Right lobe of liver (tissue), 6 donors: ENCODE measurements at places on chromosomes 6 and 20.

DNA sequence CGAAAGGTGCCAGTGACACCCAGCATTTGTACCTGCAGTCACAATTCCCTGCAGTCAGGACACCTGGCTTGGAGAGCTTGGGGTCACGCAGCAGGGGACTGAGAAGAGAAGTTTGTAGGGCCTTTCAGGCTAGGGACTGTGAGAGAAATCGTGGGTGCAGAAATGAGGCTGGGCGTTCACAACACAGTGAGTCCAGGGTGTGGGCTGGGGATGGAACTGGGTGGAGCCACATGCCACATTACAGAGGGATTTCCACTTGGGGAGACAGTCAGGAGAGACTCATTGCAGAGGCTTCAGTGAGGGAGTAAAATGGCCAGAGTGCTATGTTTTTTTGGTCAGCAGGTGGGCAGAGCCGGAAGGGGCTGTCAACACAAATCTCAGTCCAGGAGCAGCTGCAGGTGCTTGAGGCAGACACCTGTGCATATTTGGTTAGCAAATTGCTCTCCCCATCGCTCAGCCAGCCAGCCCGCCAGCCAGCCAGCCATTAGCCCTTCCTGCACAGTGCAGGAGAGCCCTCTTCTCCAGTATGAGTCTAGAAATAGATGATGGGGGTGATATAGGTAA lies 7.4 kb downstream of the ITPR3 start:
- no peak for DNase-seq

DNA sequence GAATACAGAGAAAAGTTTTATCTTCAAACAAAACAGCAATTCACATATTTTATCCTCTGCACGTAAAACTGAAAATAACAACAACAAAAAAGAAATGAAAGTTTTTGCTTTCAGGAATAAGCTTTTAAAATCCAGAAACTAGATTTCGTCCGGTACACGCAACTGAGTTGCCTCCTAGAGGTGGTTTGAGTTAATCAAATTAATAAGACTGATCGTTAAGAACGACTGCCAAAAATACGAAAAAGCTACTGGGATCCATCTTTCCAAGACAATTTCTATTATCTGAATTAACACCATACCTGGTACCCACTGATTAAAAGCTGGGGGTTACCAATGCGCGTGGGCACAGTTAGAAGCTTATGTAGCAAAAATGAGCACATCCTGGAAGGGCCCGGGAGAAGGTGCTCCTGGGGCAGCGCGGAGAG lies 669 bp downstream of the PDCD2 start:
- no peak for DNase-seq

DNA sequence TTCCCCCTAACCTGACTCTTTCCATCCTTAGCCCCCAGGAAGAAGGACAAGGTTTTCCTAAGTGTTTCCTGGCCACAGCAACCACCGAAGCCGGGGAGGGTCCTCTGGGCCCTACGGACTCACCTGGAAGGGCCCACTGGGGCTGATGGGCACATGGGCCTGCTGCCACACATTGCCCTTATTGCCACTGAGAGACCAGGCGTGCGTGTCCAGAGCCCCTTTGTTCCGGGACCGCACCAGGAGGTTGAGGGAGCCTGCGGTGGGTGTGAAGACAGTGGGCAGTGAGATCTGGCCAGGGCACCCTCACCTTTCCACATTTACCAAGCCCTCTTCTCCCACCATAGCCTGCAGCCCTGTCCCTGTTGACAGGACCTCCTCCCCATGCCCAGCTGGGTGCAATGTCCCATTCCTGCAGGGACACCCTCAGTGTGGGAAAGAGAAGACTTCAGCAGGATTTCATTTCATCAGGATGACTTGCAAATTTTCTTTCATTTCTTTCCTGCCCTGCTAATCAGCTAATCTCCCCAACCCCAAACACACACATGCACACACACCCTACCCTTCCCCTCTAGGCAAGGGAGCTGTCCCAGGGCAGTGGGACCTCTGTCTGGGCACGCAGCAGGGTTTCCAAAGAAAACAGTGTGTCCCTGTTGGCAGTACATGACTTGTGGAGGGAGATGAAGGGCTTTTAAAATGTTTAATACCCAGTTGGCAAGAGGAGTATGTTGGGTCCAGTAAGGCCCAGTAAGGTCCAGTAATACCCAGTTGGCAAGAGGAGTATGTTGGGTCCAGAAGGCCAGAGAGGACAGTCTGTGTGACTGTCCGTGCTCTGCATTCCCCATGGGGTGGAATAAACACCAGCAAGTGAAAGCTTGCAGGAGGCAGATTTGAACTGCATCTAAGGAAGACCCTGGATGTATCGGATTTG lies 59.0 kb downstream of the MDGA1 start:
- DNase-seq: no peak

DNA sequence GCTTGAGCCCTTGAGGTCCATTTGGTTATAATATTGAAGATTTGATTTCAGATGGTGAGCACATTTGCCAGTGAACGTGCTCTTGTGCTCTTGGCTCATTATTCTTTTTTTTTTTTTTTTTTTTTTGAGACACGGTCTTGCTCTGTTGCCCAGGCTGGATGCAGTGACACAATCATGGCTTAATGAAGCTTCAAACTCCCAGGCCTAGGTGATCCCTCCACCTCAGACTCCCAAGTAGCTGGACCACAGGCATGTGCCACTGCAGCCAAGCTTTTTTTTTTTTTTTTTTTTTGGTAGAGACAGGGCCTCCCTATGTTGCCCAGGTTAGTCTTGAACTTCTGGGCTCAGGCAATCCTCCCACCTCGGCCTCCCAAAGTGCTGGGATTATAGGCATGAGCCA lies 176.2 kb downstream of the KLHL32 start:
- no peak for DNase-seq

DNA sequence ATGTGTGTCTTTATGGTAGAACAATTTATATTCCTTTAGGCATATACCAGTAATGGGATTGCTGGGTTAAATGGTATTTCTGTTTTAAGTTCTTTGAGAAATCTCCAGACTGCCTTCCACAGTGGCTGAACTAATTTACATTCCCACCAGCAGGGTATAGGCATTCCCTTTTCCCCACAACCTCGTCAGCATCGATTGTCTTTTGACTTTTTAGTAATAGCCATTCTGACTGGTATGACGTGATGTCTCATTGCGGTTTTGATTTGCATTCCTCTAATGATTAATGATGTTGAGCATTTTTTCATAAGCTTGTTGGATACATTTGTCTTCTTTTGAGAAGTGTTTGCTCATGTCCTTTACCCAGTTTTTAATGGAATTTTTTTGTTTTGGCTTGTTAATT lies 5.3 kb upstream of the TASP1 start:
- DNase-seq: no peak

- DNase-seq: no peak
These were observed 41.8 kb upstream of the LAMA4 start for GRCh38 chr6:112296122-112296521.

DNA sequence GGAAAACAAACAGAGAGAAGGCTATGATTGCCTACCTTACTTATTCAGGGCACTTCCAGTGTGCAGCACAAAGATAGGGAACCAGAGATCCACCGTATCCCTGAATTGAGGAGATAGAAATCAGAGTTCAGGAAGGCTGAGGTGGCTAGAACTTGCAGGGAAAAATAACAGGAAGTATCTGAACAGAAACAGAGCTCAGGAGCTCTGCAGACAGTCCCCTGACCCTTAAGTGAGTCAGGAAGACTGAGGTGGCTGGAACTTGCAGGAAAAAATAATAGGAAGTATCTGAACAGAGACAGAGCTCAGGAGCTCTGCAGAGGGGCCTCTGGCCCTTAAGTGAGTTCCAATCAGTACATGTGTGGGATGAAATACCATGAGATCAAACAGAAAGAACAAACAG lies 65.4 kb downstream of the RPRD1B start:
- no peak for DNase-seq

DNA sequence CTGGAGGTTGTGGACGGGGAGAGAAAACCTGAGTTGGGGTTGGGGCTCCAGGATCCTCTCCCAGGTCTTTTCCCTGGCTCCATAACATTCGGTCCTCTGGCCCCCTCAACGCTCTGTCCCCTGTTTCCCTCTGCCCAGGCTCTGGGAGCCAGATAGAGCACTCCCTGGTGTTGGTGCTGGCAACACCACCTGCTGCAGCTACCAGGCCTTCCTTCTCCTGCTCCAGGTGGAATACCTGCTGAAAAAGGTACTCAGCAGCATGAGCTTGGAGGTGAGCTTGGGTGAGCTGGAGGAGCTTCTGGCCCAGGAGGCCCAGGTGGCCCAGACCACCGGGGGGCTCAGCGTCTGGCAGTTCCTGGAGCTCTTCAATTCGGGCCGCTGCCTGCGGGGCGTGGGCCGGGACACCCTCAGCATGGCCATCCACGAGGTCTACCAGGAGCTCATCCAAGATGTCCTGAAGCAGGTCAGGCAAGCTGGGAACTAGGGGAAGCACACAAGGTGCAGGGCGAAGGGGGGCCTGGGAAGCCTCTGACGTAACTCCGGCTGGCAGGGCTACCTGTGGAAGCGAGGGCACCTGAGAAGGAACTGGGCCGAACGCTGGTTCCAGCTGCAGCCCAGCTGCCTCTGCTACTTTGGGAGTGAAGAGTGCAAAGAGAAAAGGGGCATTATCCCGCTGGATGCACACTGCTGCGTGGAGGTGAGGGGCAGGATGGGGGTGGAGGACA lies 14.6 kb downstream of the DEF6 start:
- DNase-seq: no peak

DNA sequence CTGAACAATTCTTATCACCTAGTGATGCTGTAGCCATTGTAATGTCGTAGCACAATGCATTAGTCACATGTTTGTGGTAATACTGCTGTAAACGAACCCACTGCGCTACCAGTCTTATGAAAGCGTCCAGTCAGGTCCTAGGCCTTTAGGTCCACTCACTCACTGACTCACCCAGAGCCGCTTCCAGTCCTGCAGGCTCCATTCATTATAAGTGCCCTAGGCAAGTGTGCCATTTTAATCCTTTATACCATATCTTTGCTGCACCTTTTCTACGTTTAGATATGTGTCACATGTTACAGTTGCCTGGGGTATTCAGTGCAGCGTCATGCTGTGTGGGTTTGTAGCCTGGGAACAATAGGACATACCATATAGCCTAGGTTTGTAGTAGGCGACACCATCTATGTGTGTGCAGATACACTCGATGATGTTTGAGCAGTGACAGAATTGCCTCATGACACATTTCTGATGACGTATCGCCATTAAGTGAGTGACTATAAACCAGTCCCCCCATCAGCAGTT lies 15.4 kb downstream of the IGF2R start:
- DNase-seq: no peak

GRCh38 chr20:53555081-53555480 lies 38.6 kb downstream of the ZNF217 start:
- DNase-seq: no peak

DNA sequence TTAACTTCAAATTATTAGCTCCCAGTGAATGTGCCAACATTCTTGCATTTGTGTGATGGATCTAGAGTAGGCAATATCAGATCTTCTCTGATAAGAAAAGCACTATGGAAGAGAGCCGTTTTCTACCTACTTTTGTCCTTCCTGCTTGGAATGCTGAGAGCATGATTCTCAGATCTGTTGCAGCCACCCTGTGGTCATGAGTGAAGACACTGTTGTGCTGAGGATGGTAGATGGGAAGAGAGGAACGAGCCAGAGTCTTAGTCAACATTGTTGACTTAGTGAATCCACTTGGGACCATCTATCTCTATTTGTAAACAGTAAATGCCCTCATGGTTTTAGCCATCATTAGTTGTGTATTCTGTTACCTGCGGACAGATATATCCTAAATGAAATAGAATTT lies 202.6 kb downstream of the CD109 start:
- no peak for DNase-seq

- DNase-seq: no peak
These were observed 436.9 kb downstream of the HTR1B start for GRCh38 chr6:77026341-77026740.

- no peak for DNase-seq
These were observed 7.5 kb upstream of the HRH3 start for GRCh38 chr20:62227591-62227976.

GRCh38 chr20:20203784-20204183 lies 151.5 kb downstream of the CFAP61 start:
- no peak for DNase-seq

DNA sequence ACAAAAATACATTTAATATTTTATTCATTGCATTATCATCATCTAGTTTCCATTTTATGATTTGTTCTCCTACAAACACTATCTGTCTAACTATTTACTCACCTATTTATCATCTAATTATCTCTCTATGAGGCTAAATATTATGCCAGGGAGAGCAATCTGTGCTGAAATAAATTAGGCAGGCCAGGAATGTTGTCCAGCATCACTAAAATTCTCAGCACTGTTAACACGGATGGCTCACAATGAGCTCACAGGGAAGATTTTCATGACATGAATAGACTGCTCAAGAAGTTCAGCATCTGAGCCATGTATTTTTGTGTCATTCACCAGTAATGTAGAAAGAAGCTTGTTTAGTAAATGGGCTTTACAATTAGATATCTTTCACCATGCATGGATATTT lies 1277.2 kb downstream of the GRIK2 start:
- DNase-seq: no peak

- DNase-seq: no peak
These were observed 17.8 kb downstream of the MAN1A1 start for GRCh38 chr6:119331663-119332286.

DNA sequence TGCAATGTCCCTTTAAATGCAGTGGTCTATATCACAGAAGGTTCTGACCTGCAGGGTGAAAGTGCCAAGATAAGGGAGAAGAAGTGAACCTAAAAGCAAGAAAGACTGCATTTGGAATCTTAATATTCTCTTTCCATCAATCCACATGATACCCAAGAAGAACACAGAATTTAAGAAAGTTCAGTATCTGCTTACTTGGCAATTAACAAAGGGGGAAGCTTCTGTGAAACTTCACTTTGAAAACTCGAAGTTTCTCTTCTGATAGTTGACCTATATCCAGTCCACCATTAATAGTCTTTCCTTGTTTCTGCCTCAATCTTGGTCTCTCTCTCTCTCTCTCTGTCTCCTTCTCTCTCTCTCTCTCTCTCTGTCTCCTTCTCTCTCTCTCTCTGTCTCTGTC lies 592.0 kb downstream of the UTRN start:
- DNase-seq: no peak

- DNase-seq: no peak
These were observed 28.4 kb downstream of the HLA-C start for GRCh38 chr6:31243508-31243907.

DNA sequence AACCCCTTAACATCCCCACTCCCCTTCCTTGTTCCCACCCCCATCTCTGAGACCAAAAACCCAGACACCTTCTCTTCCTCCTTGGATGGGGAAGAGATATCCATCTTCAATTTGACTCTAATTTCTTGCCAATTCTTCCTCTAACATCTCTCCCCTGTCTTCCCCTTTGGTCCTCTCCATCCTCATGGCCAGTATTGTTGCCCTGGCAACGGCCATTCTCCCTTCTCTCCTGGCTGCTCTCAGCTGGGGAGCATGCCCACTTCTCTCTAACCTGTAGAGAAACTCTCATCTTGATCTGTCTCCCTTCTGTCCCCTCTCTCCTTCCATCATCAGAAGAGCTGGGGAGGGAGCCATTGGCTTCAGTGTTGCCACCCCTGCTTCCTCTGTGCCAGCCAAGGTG lies 86.7 kb downstream of the SRC start:
- no peak for DNase-seq

- DNase-seq: no peak
These were observed 312.9 kb downstream of the BTBD9 start for GRCh38 chr6:38326837-38327236.
